ENCODE measurements at places on chromosomes 3 and 15.

DNA sequence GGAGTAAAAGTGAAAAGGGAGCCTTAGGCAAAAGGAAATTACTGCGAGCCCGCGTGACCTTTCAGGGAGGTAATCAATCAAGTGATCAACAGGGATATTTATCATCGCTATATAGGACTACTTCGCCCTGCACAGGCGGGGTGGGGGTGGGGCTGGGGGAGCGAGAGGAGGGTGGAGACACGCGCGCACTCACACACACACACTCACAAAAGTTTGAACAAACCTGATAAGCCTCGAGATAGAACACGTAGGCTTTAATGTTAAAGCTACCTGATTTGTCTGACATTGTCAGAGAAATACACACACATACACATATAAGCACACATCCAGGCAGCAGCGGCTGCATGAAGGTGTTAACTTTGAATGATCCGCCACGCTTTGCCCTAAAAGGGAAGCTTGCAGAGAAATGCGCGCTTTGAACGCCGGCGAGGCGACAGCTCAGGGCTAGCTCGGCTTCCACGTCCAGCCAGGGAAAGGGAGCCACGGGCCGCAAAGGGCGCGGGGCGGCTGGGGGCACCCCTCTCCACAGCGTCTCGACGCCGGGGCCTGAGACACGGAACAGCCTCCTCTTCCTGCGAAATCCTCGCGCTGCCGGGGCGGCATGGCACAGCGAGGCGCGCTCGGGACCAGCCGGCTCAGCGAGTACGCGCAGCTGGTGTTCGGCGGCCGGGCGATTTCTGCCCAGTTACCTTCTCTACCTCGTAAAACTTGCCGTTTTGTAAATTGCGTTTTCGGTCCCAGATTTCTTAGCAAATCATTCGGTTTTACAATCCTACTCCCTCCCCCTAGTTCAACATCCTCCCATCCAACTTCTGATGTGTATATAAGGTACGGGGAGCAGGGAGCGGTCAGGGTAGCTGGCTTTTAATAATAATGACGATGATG is 4.8 kb upstream of the MECOM start:
- DNase-seq: no peak

DNA sequence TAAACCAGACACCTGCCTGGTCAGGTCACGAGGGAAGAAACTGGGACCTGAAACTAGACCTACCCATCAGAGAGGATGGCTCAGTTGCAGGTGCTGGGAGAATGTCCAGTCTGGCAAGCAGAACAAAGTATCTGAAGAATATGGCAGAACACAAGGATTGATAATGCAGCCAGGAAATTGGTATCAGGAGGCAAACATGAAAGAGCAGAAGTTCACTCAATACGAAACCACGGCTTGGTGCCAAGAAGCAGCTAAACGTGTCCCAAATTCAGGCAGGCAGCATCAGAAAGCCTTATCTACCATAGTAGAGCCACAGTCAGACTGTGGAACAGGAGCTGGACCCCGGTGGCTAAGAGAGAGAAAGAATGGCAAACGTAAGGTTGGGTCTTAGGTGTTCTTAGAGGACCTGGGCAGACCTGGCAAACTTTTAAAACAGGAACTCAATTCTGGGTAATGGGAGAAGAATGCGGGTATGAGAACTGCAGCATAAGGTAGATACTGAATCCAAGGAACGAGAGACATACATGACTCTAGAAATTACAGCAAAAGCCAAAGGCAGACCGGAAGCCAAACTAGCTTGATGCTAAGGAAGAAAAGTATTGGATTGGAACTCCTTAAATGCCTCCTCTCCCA is 169.0 kb upstream of the NECTIN3 start:
- no peak for DNase-seq

DNA sequence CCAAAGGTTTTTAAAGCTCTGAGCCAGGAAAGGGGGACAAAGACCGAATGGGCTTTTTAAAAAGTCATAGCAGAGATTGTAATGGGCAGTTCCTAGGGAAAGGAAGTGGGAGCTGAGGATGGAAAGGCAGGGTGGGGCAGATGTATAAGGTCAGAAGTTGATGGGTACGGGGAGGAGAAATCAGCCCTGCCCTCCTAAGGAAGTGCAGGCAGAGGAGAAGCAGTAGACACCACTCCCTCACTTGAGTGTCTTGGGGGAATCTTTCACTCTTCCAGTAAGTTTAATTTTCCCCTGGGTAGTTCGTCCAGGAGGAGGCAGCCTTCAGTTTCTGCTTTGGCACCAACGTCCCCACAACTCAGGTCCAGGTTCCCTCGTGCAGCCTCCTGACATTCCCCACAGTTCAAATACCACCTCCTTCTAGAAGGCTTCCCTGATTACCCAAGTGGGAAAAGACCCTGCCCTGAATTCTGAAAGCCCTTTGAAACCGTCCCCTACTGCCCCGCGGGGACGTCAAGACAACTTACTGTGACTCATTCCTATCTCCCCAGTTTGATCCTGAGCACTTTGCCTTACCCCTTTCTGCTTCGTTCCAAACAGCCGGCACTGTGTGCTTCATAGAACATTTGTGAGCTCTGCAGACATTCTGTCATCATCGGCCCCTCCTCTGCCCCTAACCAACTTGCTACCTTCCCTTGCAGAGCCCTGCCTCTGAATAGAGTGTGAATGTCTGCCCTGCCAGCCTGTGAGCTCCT is 14.3 kb upstream of the SRP14 start:
- DNase-seq: no peak

- no peak for DNase-seq
These were observed 356.5 kb downstream of the ZIC4 start for GRCh38 chr3:147049821-147050220.

DNA sequence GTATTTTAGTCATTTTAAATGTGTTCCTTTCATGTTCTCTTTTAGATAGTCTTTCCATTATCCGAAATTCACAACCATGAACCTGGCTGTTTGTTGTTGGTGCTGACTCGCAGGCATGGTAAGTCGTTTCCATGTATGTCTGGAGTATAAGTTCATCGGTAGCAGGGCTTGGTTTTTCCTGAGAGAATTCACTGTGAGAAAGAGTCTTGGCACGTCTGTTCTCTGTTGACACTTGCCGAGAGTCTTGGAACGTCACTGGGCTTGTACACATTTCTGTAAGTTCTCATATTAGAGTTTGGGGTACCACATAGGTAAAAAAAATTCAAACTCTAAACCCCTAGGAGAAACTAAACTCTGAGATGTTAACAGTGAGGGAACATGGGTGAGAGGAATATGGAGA is 29.4 kb upstream of the EIF4A2 start:
- no peak for DNase-seq

GRCh38 chr15:48279608-48280007 is 51.6 kb upstream of the DUT start:
- no peak for DNase-seq

- no peak for DNase-seq
These were observed 40.5 kb upstream of the ROPN1 start for GRCh38 chr3:124032311-124032880.

GRCh38 chr3:13795816-13796215 is 84.1 kb downstream of the WNT7A start:
- no peak for DNase-seq

- DNase-seq: no peak
These were observed 2.0 kb upstream of the MANF start for GRCh38 chr3:51382947-51383578.

DNA sequence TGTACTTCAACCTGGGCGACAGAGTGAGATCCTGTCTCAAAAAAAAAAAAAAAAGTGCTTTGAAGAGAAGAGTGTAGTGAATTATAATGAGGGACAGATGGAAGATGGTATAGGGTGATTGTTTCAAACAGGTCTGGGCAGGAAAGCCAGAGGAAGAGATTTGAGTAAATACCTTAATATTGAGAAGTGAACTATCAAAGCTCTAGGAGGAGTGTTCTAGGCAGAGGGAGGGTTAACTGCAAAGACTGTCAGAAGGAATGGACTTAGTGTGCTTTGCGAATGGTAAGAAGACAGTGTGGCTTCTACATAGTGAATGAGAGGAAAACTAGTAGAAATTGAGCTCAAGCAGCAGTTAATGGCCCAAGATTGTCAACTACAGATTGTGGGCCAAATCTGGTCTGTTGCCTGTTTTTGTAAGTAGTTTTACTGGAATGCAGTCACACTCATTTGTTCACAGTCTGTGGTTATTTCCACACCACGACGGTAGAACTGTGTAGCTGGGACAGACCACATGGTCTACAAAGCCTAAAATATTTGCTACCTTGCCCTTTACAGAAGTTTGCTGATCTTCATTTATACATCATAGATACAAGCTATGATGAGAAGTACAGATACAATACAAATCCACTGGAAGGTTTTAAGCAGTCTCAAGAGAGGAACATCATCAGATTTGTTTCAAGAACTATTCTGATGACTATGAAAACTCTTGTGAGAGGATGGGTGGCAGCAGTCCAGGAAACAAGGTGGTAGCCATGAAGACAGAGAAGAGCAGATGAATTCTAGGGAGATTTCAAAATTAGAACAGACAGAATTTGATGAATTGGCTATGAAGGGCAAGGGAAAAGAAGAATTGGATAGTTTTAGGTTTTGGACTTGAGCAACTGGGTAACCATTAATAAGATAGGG is 16.5 kb upstream of the USP50 start:
- DNase-seq: no peak

DNA sequence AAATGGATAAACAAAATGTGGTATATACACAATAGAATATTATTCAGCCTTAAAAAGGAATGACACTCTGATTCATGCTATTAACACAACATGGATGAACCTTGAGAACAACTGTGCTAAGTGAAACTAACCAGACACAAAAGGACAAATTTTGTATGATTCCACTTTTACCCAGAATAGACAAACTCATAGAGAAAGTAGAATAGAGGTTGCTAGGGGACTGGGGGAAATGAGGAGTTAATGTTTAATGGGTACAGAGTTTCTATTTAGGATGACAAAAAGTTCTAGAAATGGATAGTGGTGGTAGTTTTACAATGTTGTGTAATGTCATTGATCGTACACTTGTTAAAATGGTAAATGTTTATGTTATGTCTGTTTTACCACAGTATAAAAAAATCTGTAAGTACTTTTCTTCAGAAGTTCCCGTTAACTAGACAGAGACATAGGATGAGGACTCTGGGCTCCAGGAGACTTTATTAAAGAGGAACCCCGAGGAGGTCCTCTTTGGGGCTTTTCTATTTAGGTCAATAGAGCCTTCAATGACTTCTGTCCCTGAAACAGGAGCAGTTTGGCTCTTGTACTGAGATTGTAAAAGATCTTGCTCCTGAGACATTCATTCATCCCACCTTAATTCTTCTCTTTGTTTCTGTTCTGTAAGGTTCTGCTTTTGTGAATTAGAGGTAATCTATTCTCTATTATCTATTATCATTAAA is 24.5 kb downstream of the ABHD6 start:
- no peak for DNase-seq

- DNase-seq: no peak
These were observed 79.1 kb upstream of the CGNL1 start for GRCh38 chr15:57297163-57297593.

DNA sequence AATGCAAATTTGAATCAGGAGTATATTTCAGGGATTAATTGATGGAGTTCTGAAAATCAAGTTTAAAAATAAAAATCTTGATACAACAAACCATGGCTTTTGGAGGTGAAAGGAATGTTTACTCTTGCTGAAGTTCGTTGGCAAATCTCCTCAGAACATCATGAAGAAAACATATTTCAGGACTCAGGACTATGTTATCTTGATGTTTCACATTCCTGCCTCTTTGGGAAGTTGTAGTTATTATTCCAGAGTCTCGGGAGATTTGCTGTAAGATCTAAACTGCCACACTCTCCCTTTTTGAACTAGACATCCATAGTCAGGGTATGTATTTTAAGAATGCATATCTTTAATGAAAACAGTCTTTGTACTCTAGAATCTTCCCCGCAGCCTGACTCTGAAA is 271.2 kb downstream of the RBMS3 start:
- DNase-seq: no peak

- DNase-seq: no peak
These were observed 359.8 kb upstream of the C2CD4B start for GRCh38 chr15:62524848-62525247.

DNA sequence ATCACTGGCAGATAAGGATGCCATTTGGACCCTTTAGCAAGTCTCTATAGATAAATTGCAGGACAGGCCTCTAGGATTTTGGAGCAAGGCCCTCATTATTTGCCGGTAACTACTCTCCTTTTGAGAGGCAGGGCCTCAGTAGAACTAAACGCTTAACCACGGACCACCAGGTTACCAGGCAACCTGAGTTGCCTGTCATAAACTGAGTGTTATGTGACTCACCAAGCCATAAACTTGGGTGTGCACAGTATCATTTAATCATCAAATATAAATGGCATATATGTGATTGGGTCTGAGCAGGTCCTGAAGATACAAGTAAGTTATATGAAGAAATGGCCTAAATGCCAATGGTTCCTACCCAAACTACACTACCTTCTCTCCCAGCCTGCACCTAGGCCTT is 93.2 kb downstream of the BCHE start:
- DNase-seq: no peak

- DNase-seq: no peak
These were observed 9.4 kb downstream of the NT5DC2 start for GRCh38 chr3:52524258-52524751.

DNA sequence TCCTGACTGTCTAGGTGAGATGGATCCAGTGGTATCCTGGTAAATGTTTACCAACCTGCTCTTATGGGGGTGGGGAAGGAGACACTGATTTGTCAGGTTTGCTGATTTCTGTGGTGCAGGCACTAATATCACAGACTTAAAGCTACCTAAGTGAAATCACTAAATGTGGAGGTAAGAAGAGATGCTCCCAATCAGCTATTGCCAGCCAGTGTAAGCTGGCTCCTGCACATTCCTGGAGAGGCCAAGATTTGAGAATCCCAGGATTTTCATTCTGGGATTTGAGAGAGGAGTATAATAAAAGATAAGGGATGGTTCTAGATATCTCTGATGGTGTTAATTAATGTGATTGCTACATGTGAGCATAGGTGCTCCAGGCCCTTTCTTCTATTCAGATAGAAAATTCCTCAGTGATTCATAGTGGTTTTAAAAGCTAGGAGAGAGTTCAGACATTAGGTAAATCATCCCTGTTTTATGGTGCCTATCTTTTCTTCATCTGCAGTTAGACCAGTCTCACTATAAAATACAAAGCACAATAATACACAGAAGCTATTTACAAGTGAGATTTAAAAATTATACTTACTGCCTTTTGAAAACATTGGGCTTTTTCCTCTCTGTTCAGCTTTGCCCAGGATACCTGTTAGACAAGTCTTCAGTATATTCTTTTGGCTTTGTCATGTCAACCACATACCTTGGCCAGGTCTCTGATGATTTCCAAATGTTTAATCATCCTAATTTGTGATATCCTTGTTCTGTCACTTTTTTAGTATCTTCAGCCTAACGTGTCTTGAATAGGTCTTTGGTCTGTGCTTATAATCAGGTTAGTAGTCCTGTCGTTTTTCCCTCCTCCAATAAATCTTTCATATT is 90.9 kb downstream of the MBNL1 start:
- no peak for DNase-seq

DNA sequence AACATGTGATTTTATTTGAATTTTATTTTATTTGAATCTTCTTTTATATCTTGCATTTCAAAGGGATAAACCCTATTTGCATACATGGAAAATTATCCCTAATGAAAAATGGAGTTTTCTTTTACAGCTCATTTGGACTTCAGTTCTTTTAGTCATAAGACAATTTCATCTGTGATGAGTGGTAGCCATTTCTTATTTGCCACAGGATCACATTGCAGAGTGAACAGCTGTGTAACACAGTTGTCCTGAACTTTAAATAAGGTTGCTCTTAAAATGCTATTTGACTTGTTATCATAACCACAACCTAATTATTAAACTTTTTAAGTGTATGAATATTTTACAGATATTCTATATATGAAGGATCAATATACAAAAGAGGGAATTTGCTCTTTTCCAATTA is 221.7 kb upstream of the ROPN1 start:
- DNase-seq: no peak

GRCh38 chr3:104005815-104006214 is 1360.9 kb upstream of the ALCAM start:
- DNase-seq: no peak
